HCEC 1CT (cell line): ENCODE measurements at places on chromosomes 7 and 10.
A peak's percentile ranks its signal among the peaks of the same experiment; 100 is the strongest.

GRCh38 chr10:107894516-107894915 is 730.0 kb upstream of the SORCS1 start:
- no peak for DNase-seq

DNA sequence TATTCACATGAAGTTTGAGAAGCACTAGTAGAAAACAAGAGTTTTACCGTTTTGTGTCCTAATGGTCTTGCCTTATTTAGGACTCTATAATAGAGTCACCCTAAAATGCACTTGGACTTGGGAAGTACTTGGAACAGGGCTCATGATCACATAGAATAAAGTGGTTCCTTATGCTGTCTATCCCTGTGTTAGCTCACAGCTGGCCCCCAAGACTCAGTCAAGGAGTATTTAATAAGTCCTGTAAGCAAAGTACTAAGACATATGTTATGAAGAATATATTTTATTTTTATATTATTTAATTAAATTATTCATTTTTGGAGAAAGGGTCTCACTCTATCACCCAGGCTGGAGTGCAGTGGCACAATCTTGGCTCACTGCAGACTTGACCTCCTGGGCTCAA is 54.5 kb downstream of the XRCC2 start:
- no peak for DNase-seq

DNA sequence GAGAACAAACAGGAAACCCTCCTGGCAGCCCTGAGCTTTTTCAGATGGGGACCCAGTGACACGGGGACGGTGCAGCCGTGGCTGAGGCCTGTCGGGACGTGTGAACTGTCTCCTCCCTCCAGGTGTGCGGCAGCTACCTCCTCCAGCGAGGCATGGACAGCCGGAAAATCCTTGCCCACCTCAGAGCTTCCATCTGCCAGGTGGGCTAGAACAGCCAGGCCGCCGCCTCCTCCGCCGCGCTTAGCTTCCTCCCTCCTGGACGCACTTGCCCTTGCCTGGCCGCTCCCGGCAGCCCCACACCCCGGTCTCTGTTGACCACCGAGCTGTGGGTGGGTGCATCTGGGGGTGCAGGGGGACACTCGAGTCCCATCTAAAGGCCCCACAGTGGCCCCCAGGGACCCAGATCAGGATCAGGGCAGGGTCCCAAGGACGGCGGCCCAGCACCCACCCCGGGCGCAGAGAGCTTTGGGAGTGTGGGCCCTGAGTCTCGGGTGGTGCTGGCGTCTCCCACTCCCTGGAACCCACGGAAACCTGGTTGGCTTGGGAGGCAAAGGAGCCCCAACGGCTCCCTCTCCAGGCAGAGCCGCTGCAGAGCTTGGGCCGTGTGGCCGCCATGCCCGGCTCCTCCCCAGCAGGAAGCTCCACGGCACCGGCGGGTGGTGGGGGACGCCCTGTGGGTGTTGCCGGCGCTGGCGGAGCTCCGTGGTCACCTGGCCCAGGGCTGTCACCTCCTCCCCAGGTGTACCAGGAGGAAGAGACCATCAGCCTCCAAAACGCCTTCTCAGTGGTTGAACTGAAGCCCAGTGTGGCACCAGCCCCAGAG is 32.9 kb upstream of the UTF1 start:
- DNase-seq, result no peak

DNA sequence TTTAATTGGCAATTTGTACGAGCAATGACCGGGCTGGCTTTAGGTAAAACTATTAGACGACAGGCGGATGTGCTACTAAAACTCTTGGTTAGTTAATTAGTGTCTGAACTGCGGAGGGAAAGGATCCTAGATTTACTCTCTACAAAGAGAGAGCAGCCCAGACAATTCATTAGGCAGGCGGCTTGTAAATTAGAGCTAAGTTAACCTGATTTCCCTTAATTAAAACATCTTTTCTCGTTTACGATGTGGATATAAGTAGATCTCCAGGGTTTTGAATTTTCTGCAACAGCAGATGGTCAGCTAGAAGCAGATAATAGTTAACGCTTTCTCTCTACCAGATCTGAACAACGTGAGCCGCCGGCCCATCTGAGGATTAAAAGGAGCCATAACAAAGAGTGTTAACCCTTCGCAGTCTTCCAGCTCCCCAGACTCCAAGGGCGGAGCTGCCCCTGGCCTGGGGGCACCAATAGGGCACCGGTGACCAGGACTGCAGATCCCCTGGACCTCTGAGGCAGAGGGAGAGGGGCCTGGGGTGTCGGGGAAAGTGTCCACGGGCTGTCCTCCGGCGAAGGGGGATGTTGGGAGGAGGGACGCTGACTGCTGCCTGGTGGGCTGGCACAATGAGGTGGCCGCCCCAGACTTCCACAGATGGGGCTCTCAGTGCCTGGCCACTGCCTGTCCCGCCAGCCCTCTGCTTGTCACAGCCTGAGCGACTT is 6.3 kb upstream of the UNCX start:
- no peak for DNase-seq

- DNase-seq, result peak; percentile 3
These were observed 138.4 kb upstream of the TNS3 start for GRCh38 chr7:47720141-47720906.

- peak; percentile 7 for DNase-seq
These were observed 36.3 kb upstream of the PDK4 start for GRCh38 chr7:95632609-95633008.

DNA sequence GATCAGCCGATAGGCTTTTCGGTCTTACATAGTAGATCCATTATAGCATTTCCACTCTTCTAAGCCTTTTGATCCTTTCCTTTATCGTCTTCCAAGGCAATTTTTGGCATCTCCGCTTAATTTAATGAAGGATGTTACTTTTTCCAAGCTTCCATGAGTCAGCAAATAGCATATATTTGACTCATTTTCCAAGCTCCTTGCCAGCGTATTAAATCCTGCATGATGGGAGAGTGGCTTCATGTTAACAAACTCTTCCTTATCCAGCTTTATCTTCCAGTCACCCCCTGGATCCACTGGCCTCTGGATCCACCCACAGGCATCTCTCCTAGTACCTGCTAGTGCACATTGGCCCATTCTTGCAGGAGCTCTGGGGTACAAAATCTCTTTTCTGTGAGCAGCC is 13.0 kb downstream of the OR9A2 start:
- peak; percentile 79 for DNase-seq

DNA sequence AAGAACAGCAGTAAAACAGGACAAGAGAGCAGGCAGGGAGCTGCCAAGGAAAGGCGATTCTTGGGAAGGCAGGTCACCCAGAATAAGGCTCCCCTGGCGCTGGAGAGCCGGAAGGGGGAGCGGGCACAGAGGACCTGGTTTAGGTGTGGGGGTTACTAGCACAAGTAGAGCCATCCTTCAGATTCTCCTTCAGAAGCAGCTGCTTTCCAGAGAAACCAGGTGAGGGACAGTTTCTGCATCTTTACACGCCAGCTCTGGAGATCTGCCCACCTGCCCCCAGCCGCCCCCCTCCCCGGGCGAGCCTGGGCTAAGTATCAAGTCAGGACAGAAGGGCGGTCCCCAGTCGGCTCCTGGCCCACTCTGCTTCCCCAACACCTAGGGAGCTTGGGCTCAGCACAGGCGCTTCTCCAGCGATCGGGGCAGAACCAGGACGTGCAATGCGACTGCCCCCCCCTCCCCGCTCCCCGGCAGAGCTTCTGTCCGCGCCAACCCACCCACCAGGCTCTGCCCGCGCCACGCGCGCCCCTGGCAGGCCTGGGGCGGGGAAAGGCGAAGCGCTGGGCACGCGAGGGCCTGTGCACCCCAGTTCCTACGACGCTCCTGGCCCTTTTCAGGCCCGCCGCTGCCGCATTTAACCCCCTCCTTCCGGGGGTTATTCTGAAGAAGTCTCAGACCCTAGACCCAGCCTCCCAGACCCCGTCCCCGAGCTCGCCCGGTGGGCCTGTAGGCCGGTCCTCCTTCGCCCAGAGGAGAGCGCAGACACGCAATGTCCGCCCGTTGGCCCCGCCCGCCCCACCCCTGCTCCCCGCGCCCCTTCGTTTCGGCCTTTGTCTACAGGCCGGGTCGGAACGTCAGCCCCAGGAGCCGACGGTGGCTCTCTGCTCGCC is 4.4 kb upstream of the EN2 start:
- no peak for DNase-seq

DNA sequence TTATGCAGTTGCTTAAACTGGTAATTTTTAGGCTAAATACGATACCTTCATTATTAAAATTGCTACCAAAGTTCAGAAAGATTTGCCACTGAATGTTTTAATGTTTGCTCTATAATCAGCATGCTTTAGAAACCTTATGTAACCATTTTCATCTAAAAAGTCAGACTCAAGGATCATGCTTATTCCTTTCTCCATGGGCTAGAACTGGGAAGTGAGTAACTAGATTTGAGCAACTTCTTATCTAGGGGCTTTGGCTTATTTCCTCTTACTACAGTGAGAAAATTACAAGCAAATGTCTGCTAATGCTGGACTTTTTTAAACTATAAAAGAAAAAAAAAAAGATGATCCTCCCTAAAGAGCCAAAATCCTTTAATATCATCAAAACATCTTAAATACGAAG is 215.9 kb downstream of the CRPPA start:
- no peak for DNase-seq

DNA sequence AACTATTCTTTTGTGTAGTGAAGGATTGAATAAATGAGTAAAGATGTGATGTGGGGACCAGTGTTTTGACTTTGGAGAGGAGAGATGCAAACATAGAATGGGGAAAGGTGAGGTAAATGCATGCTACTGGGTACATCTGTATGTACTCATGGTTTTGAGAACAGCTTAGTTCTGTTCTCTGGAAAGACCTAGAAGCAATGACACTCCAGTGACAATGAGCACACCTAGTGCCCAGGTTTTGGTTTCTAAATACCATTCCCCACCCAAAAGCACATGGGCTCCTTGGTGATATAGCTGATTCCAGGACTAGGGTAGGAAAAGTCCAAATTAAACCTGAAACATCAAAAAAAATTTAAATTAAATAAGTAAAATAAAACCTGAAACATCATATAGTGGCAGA is 22.6 kb upstream of the HSPA12A start:
- DNase-seq, result no peak

GRCh38 chr10:46175831-46176230 is 111.0 kb upstream of the ANTXRL start:
- no peak for DNase-seq

- DNase-seq, result no peak
These were observed 63.2 kb downstream of the PRPF18 start for GRCh38 chr10:13649844-13650520.

DNA sequence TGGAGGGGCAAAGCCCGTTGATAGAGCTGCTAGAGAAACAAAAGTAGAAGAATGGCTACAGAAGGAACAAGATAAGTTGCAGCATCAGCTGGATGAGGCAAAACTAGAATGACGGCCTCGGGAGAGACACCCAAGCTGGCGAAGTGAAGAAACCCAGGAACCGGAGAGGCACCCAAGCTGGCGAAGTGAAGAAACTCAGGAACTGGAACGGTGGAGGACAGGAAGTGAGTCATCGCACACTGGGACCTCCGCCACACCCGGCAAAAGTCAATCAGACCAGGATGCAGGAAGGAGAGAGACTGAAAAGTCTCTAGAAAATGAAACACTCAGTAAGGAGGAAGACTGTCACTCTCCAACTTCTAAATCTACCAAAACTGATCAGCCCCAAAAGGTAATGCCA is 133.0 kb upstream of the NEBL start:
- DNase-seq, result no peak

DNA sequence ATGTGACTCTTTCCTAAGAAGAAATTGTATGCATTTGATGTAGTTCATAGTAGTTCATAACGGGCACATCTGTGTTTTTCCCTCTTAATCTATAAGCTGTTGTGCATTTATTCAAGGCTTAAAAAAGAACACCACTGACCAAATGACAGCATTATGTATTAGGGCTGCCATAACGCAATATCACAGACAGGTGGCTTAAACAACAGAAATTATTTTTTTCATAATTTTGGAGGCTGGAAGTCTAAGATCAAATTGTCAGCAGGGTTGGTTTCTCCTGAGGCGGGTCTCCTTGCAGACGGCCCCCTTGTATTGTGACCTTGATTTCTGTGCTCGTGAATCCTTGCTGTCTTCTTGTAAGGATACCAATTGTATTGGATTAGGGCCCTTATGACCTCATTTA is 627 bp upstream of the SSMEM1 start:
- DNase-seq, result no peak

DNA sequence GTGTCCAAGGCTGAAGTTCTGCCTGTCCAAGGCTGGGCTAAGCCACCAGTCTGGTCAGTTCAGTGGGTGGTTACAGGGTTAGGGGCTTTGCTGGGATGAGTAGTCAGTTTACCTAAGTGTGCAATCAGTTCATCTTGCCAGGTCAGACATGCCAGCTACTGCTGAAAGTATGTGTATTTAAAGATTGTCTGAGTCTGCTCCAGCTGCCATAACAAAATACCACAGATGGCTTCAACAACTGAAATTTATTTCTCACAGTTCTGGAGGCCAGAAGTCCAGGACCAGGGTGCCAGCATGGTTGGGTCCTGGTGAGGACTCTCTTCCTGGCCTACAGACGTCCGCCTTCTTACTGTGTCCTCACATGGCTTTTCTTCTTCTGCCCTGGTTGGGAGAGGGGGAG is 52.4 kb upstream of the TNS3 start:
- DNase-seq, result peak; percentile 29

DNA sequence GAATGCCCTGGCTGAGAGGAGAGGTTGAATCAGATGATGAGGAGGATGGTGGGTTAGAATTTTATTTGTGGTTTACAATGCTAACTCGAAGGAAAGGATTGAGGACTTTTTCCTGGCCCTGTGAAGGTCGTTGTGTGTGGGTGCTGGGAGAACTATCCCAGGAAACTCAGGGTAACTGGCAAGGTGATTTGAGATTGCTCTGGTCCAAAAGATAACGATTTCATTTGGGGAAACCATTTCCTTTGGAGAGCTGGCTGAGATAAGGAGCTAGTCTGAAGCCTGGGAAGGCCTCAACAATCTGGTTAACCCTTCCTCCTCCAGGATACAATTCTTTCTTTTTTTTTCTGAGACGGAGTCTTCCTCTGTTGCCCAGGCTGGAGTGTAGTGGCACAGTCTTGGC is 33.0 kb downstream of the HK1 start:
- DNase-seq, result no peak

DNA sequence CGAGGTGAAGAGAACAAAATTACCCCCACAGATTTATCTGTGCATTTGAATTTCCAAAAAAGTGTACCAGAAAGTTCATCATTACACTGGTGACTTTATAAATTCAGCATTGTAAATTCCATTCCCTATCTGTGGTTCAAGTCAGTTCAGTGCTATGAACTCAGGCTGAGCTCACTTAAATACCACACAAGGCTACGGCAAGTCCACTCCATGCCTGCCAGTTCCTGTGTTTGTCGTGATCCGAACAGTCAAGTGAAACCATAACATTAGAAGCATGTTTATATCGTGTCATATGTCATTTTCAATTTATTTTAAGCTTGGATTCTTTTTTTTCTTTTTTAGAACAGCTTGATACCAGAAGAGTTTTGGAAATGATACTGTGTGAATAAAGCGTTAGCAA is 14.8 kb downstream of the MBL2 start:
- DNase-seq, result no peak

DNA sequence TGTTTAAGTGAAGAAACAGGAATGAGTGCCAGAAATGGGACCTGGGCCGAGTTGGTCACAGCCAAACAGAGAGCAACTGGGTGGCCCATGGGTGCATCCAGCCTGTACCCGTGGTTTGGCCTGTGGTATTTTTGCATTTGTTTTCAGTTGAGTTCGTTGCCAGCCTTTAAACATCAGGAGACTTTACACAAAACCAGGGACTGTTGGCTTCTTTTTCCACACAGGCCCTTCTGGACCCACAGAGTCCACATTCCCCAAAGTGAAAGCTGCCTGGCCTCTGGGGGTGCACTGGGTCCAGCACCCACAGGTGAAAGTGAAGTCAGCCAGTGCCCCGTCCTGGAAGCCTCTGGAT is 54.1 kb upstream of the TNS3 start:
- no peak for DNase-seq

GRCh38 chr10:28719789-28720436 is 42.6 kb downstream of the BAMBI start:
- peak; percentile 40 for DNase-seq
